Endodermal cell (in vitro differentiated cells): ENCODE measurements at places on chromosomes 3 and 15. TPM values are rescaled to one million over a fixed set of nuclear protein-coding genes. Genes with fewer than 3 reads are reported as not detected.

Gene LRRIQ4
- 0.21 TPM in 1 of 3 replicates, not detected in the others for total RNA-seq

Gene SAXO2
- 14.3 and 17.6 TPM in 2 replicates for total RNA-seq

Gene SEMA7A
- 8.1 and 8.3 TPM in 2 replicates for total RNA-seq

Gene POLR2H
- total RNA-seq: 89.0 and 95.9 TPM in 2 replicates

DNA sequence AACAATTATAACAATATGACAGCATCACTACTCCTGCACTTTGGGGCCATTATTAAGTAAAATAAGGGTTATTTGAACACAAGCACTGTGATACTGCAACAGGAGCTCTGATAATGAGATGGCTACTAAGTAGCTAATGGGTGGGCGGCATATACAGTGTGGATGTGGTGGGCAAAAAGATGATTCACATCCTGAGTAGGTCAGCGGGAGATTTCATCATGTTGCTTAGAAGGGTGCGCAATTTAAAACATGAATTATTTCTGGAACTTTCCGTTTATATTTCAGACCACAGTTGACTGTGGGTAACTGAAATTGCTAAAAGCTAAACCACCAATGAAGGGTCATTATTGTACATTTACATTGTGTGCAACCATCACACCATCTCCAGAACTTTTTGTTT lies 42.3 kb downstream of the FBXO22 start:
- no peak for DNase-seq

DNA sequence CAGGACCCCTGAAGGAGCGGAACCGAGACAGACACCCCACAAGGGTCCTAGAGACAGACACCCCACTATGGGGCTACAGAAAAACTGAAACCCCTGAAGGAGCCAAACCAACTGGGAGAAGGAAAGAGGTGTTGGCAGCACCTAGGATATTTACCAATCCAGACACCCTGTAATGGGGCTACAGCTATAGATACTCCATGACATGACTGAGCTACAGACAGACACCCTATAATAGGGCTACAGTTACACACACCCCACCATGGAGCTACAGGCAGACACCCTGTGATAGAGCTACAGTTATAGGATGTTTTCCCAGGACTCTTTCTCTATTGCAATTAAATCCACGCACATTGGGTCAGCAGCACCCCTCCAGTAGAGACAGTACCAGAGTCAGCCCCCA lies 22.6 kb upstream of the ADGRG7 start:
- DNase-seq: no peak

DNA sequence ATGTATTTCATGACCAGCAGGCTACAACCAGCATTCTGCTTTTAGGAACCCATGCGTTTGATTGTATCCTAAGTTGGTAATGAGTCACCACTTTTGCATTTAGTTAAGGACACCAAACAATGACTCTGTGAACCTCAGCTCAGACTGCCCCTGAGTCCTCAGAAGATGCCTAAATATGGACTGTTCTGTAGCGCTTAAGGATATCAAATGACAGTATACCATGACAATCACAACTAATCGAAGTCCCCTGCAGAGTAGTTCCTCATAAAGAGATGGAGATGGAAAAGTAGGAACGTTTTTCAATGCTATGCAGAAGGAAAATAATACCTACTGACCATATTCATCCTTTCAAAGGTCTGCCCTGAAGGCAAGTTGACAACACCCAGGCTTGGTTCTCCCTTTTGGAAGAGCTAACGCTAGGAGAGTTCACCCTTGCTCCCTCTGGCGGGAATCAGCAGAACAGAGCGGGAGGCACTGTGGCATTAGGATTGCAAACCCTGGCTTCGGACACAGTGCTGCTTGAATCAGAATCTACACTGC lies 508.6 kb downstream of the FHIT start:
- peak; percentile 90 for DNase-seq

DNA sequence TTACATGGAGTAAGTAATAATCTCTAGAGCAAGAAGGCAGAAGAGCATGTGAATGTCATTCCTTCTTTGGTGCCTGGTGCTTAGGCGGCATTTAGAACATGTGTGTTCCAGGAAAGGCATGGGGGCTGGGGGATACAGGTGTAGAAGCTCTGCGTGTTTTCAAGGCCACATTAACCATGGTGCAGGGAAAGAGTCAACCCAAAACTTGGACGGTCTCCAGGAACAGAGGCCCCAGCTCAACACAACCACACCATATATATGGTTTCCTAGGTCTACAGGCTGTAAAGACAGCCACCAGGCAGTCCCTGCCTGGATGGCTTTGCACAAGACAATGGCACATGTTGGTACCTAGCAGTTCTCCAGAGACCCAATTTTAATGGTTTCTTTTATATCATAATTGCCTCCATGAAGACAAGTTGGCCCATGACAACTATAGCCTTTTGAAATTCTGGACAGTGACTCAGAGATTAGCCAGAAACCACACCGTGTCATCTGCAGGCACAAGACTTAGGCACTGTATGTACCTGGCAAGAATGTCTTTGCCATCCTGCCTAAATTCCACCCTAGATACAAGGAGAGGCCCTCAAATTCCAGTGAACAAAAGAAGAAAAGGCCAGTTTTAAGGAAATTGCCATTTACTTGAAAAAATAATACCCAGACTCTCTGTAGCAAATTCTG lies 25.0 kb upstream of the DGKG start:
- DNase-seq: no peak

GRCh38 chr15:92677999-92678398 lies 22.4 kb upstream of the FAM174B start:
- peak; percentile 37 for DNase-seq

DNA sequence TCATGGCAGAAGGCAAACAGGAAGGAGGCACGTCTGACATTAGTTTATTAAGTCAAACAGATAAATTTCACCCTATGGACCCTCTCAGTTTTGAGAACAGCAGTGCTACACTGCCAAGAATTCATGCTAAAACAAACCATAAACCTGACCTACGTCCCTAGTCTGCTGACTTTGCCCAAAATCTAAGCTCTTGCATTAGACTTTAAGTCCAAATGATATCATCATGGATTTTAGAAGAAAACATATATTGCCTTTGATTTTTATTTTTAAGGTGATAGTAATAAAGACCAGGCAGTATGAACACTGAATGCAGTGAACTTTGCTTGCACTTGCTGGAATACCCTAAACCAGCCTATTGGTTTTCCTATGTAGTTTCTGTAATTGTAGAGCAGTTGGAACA lies 79.6 kb upstream of the GADL1 start:
- no peak for DNase-seq

- no peak for DNase-seq
Measured at GRCh38 chr3:47295976-47296375, 13.2 kb downstream of the KLHL18 start.

GRCh38 chr3:196192524-196193051 lies 18.6 kb downstream of the ZDHHC19 start:
- DNase-seq: peak; percentile 74

DNA sequence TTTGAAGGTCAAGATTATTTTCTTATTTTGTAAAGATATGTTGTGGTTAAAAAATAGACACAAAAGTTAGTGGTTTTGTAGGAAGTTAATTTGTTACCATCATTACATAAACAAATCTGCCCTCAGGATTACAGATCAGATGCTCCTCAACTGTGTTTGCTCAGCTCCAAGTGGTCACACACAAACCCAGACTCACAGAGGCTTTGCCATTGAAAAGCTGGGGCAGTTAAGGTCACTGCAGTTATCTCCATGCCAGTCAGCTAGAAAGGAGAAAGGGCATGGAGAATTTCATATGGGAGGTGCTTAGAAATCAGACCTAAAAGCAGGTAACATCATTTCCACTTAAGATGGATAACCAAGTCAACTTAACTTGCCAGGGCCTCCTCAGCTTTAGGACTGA lies 825.7 kb upstream of the GBE1 start:
- no peak for DNase-seq

GRCh38 chr3:100044369-100044768 lies 69.9 kb downstream of the FILIP1L start:
- no peak for DNase-seq

- peak; percentile 59 for DNase-seq
Measured at GRCh38 chr3:126300761-126301481, 56.3 kb downstream of the KLF15 start.

GRCh38 chr15:45234562-45235235 lies 17.3 kb upstream of the SLC28A2 start:
- DNase-seq: no peak

DNA sequence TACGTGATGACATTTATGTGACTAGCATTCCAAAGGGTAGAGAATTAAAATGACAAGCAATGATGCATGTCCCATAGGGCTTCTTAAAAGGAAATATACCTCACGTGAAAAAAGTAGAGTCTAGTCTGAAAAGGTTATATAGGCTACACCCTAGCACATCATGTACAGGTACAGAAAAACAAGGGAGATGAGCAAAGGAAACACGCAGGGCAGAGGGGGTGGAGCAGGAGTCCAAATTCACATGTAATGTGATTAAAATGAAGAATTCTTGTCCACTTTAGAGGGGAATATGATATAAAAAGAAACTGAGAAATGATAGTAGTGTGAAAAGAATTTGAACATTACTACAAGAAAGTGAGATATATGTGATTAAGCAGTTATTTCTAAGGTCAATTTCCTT lies 59.4 kb downstream of the HACD2 start:
- no peak for DNase-seq

- no peak for DNase-seq
Measured at GRCh38 chr3:118089563-118089962, 945.1 kb downstream of the IGSF11 start.
